Sciatic nerve (tissue), 2 donors: ENCODE measurements at places on chromosomes 16 and 17.
A peak's percentile ranks its signal among the peaks of the same experiment; 100 is the strongest.

- DNase-seq: peak; percentile 32
These were observed 89.8 kb downstream of the GSG1L start for GRCh38 chr16:27973678-27974077.

DNA sequence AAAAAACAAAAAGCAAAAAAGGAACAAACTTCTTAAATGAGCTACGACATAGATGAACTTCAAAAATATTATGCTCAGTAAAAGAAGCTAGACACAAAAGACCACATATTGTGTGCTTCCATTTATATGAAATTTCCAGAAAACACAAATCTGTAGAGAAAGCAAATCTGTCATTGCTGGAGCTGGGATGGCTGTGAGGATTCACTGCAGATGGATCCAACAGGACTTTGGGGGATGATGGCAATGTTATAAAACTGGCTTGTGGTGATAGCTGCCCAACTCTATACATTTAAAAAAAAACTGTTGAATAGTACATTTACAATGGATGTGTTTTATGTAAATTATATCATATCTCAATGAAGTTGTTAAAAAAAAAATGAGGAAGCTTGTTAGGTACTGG lies 52.6 kb upstream of the MAP3K14 start:
- no peak for DNase-seq

GRCh38 chr17:499951-500461 lies 147.4 kb upstream of the RPH3AL start:
- no peak for DNase-seq

- no peak for DNase-seq
These were observed 2.9 kb upstream of the ITGA3 start for GRCh38 chr17:50052822-50053653.

GRCh38 chr16:81838794-81839193 lies 59.7 kb downstream of the PLCG2 start:
- DNase-seq: no peak

DNA sequence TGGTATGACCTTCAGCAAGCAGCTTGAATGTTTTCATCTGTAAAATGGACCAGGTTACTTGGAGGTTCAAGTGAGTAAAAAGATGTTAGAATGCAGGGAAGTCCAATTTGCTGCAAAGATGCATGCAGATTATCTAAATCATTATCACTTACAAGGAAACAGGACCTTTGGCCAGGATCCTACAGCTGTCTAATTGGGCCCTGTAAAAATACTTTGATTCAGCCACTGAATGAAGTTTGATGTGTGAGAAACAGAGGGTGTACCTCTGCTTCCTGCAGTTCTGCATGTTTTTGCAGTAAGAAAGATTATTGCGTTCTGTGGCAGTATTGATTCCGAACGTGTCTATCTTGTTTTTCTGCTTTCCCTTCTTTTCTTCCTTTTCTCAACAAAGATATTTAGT lies 10.2 kb downstream of the CDH13 start:
- DNase-seq: no peak

GRCh38 chr16:87465306-87465705 lies 27.5 kb downstream of the ZCCHC14 start:
- peak; percentile 84 for DNase-seq

DNA sequence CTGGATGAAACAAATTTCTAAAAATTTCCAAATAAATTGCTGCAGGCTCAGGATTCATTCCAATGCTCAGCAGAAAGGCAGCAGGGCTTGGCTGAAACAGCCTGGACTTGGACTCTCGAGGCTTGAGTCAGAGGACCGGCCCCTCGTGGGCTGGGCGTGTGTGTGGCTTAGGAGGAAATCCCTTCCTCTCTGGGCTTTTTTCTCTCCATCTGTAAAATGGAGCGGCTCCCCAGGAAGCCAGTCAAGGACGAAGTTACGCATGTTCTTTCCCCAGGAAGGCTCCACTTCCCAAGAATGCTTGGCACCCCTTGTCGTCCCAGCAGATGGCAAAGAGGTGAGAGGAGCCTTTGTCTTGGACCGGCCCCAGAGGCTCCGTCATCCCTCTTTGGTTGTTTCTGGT lies 13.5 kb downstream of the SLC46A1 start:
- no peak for DNase-seq

GRCh38 chr16:88881007-88881615 lies 14.7 kb upstream of the PABPN1L start:
- no peak for DNase-seq
